Activated T-cell treated with anti-CD3 and anti-CD28 coated beads, Interleukin-2, amount 50 U/mL, for 1 hour (primary cell): ENCODE measurements at places on chromosomes 4 and X.

- DNase-seq, result no peak
Measured at GRCh38 chr4:121307445-121308327, 73.1 kb downstream of the QRFPR start.

GRCh38 chr4:164734484-164734883 lies 19.4 kb upstream of the SMIM31 start:
- no peak for DNase-seq

GRCh38 chrX:2676794-2677675 lies 14.1 kb upstream of the CD99 start:
- no peak for DNase-seq

DNA sequence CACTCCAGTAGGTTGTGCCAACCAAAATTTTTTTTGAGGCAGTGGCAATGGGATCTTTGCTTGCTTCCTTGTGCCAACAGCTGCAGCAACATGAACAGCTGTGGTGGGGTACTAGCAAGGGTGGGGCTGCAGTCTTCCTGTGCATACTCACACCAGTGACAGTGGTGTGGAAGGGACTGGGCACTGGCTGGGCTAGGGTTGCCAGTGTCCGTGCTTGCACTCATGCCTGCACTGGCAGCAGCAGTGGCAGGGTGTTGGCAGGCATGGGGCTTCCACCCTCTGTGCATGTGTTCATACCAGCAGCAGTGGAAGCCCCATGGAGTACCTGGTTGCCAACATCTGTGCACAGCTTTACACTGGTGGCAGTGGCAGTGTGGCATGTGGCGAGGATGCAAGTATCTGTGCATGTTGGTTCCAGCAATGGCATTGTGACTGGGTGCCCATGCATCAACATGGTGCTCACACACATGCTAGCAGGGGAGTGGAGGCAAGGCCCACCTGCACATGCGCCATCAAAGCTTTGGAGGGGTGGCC lies 1312.6 kb downstream of the PCDH18 start:
- DNase-seq, result no peak

- DNase-seq, result no peak
Measured at GRCh38 chrX:518319-518718, 112.3 kb upstream of the SHOX start.

DNA sequence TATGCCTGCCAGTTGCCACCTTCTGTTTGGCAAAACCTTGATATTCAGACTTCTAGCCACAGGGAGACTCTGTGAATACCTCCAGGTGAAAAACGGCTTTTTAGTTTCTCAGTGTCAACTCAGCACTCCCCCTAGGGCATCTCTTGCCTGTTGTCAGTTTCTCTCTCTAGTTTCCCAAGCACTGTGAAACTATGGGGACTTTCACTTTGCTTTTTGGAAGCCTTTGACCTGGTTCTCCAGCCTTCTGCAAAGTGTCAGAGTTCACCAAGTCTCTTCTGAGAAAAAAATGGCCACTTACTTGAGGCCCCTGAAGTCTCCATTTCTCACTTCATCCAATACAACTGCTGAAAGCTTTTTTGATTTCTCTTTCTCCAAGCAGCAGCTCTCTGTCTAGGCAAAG lies 521.5 kb downstream of the INPP4B start:
- DNase-seq, result no peak

- no peak for DNase-seq
Measured at GRCh38 chr4:13378973-13379759, 105.0 kb downstream of the RAB28 start.

DNA sequence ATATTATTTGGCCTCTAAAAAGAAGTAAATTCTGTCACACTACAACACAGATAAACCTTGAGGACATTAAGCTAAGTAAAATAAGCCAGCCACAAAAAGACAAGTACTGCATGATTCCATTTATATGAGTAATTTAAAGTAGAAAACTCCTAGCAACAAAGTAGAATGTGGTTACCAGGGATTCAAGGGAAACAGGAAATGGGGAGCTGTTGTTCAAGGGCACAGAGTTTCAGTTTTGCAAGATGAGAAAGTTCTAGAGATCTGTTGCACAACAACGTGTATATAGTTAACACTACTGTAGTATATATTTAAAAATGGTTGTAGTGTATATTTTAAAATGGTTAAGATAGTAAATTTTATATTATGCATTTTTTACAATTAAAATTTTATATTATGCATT lies 25.4 kb downstream of the SEC31A start:
- DNase-seq, result no peak

DNA sequence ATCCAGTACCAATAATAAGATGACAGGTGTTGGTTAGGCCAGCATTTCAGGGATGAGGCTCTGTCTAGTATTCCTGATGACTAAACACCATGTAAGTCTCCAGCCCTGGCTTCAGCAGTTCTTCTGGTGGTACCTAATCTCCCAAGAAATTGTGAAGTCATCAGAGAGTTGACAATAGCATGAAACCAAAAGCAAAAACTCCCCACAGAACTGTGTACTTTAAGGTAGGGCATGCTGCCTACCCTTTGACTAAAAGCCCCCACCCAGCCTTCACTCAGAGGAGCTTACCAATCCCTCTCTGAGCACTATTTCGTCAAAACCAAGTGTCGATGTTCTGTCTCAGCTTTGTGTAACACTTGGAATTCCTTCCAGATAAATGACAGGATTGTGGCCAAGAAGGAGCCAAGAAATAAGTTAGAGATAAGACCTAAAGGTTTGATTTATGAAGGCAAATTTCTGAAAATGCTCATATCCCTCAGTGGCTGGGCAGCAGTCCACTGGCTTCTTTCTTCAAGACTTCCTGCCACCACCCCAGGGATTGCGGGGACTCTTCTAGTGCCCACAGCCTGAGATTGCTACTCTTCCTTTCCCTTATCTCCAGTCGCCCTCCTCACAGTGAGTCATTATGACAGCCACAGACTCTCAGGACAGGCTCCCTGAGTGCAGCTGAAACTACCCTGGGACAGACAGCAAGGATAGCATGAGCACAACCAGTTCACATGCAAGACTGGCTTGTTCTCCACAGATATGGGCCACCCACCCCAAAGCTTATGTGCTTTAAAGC lies 67.3 kb upstream of the LHFPL1 start:
- DNase-seq, result no peak

DNA sequence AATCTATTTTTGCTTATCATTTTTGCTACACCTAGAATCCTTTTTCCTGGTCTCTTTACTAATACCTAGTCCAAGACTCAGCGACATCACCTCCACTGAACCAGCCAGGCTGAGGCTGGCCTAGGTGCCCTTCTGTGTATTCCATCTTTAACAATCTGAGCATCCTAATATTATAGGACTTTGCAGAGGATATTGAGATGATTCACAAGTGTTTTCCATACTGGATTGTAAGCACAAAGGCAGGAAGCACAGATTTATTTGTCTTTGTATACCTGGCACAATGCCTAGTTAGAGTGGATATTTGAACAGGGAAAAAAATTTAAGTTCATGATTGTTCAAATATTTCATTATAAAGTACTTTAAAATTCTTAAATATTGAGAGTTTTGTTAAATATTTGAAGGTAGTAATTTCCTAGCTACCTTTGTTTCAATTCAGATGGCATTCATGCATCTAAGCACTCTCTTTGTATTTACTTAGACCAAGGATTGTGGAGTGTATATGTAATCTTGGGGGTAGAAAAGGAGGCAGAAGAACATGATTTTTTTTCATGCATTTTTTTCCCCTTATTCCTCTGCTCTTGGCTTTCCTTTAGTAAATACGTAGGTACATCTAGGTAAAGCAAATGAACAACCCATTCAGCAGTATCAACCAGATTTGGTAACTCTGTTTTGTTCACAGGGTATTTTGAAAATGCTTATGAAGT lies 18.4 kb downstream of the SMARCA5 start:
- no peak for DNase-seq
